GM12892 (cell line): ENCODE measurements at places on chromosomes 2 and 18.

DNA sequence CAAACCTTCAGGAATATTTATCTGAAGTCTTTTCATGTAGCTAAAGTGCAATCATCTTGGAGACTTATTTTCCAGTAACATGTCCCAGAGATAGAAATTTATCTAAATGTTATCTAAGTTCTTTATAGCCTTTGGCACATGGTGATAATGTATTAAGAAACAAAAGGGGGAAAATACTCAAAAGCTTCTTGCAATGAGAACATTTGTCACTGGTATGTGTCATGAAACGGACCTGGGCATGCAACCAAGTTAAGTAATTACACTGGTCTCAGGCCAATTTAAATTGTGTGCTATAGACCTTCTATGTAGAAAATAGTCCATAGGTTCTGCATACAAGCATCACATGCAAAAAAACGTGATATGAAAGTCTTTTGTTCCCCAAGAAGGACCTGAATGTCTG lies 136.2 kb downstream of the SLC8A1 start:
- no peak for DNase-seq

DNA sequence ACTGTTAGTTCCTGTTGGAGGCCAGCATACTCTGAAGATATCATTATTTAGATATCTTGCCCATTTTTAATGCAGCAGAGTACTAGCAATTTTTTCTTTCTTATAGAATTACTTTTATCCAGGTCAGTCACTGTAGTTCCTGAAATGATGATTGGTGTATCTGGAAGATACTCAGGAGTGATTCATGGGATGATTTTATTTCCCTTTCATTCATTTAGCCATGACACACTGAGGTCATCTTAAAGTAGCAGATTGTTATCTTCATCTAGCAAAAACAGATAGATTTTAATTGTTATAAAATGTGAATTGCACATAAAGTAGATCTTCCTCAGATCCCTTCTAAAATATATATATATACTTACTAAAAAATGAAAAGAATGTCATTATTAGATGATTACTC lies 109.1 kb downstream of the PIK3C3 start:
- no peak for DNase-seq

- no peak for DNase-seq
Measured at GRCh38 chr2:219230059-219230540, 494 bp downstream of the ANKZF1 start.

- no peak for DNase-seq
Measured at GRCh38 chr2:236366397-236366796, 102.2 kb upstream of the ASB18 start.

DNA sequence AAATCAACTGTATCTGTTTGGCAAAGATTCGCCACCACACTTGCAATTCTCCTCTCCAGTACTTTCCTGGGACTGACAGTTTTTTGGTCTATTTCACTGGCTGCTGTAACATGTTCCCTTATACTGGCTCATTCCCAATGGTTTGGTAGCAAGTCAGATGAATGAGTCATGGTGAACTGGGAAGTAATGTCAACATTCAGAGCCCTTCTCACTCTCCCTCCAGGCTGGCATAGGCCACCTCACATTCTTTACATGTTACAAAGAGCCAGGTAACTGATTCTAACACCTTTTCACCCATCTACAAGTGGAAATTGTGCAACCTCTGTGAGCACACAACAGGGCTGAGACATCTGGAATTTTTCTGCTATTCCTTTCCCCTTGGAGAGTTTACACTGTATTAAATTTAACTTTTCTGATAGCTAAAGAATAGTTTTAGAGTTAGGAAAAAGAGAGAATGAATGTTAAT lies 111.3 kb upstream of the TLK1 start:
- DNase-seq: no peak

DNA sequence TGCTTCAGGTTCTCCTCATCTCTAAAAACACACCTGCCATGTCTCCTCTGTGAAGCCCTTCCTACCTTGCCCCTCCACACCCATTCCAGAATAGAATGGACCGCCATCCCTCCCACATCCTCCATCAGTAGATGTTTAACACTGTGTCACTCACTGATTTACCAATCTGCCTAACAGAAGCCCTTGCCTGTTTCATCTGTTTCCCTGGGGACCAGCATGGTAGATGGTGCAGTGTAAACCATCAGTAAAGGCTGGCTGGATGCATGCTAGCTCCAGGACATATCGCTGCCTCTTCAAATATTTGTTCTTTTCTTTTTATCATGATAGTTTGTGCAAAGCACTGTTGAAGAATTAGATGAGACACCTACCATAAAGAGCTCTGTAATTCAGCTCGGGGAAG lies 271.4 kb downstream of the PIEZO2 start:
- no peak for DNase-seq

DNA sequence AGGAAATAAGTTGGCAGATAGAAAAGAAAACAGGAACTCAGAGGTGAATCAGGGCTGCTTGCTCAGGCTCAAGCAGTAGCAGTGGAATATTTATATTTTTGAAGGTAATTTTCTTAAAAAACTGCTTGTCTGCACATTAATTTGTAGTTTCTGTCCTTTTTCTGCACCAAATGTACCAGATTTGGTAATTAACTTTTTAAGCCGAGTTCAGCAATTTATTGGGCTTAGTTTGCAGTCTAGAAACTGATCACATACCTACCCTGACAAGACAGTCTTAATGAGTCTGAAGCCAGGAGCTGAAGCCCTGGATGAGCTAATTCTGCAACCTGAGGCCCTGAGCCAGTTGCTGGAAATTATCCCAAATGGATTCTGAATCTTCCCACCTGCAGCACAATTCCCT lies 647.0 kb downstream of the TDRD15 start:
- DNase-seq: no peak

GRCh38 chr2:46610021-46610420 lies 130.7 kb downstream of the TMEM247 start:
- DNase-seq: no peak

DNA sequence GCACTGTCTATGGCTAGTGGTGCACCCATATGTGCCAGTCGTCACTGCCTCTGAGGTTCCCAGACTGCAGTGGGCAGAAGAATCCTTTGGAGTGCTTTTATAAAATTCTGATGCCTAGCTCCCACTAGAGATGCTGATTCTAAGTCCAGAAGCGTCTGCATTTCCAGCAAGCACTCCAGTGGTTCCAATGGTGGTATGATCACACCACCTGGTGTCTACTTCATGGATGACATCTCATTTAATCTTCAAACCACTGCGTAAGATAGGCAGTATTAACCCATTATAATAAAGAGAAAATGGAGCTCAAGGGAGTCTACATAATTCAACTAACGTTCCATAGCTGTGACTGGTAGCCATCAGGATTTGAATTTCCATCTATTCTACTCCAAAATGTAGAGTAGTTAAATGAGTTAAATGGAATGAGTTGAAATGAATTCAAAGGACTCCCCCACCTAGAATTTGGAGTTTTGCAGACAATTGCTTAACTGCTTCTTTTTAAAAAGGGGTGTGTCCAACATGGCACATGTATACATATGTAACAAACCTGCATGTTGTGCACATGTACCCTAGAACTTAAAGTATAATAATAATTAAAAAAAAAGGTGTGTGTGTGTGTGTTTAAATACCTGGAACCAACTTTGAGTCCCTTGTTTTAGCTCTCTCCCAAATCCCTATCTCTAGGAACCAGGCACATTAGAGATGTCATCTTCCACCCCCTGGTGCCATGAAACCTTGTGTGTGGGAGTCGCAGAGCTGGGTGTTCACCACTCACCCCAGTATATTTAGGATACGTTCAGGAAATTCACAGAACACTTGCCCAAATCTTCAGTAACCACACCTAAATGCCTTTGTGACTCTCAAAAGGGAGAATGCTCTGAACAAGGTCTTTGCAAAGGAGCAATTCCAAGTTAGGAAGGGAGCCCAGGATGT lies 14.1 kb downstream of the LAMA3 start:
- no peak for DNase-seq

DNA sequence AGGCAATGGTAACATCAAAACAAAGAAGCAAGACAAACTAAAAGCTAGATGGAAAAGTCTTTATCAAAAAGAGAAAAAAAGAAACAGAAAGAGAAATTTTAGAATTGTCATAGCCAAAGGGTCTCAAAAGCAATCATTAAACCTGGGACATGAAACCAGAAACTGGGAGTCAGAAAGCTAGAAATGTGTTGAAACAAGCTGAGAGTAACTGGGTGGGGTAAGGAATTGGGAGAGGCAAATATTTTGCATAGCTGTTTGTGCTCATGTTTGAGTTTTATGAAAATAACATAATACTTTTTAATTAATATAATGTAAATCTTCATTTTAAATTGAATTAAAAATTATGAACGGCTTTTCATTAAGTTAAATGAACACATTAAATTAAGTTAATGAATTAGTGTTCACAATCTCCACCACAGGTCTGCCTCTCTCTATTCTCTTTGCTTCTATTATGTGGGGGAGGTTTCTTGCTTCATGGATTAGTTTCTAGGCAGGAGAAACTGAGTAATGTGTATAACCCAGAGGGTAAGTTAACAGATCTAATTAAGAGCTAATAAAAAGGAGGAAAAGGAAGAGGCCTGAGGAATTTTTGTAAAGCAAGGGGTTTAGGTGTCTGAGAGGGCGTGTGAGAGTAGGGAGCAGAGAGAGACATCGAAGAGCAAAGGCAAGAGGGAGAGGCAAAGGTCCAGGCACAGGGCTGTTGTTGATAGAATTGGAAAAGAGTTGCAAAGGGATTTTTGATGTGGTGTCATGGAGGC lies 20.0 kb upstream of the SERPINB2 start:
- no peak for DNase-seq

GRCh38 chr18:52409727-52410126 lies 69.7 kb downstream of the DCC start:
- DNase-seq: no peak

DNA sequence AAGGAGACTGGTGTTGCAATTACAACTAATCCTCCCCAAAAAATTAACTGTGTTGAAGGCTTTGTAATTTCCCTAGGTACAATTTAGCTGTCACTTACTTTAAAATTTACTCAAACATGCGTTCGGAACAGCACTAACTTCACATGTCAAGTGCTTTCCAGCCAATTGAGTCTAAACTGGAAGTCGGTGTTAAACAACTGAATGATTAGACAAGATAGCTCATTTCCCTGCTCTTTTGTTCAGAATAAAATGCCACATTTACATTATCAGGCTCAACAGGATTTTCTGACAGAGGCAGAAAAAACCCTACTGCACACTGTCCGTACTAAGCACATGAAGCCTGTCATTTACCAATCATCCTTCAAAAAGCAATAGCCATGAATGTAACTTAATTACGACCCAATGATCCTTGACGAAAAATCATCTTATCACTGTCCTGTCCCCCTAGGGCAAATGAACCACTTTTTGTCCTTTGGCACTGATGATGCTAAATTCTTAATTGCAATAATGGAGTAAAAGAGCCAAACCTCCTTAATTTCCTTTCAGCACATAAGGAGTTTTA lies 56.0 kb downstream of the LRPPRC start:
- DNase-seq: no peak

DNA sequence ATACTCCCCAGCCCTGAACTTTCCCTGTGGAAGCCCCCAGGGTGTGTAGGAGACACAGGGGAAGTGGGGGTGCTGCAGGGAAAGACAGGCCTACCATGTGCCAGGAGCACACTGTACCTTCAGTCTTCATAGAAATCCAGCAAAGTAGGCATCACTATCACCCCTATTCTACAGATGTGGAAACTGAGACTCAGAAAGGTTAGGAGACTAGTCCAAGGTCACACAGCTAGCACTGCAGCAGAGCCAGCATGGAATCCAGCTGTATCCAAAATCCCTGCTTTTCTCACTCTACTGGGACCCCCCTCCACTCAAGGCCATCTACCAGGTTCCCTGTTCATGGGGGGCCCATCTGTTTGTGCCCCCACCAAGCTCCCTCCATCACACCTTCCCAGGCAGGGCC lies 6.8 kb downstream of the DNPEP start:
- no peak for DNase-seq

GRCh38 chr2:86087936-86088850 lies 17.5 kb downstream of the POLR1A start:
- no peak for DNase-seq

GRCh38 chr2:74831693-74832530 lies 2.0 kb upstream of the HK2 start:
- no peak for DNase-seq

- no peak for DNase-seq
Measured at GRCh38 chr2:30315391-30316063, 84.2 kb downstream of the LBH start.

DNA sequence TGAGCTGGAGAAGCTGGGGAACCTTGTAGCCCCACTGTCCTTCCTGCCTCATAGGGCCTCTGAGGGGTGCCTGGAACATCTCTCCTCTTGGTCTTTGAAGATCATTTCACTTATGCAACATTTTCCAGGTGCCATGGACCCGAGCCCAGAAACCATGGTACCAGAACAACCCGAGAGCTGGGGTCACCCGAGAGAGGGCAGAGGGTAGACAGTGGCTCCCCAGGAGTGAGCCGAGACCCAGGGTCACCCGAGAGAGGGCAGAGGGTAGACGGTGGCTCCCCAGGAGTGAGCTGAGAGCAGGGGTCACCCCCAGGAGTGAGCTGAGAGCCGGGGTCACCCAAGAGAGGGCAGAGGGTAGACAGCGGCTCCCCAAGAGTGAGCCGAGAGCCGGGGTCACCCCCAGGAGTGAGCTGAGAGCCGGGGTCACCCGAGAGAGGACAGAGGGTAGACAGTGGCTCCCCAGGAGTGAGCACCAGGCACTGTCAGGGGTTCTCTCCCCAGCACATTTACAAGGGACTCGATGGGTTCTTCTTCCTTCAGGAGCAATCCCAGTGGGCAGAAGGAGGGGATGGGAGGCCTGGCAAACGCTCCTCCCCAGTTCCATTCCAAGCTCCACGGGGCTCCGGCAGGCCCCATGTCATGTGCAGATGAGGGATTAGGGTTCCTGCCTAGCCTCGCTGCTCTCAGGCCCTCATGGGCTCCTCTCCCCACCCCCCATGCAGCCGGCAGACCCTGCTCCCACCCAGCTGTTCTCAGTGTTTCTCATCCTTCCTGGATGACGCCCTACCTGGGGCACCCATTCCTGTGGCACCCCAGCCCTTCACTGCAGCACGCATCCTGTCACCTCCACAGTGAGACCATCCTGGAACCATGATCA lies 163.5 kb downstream of the RTP5 start:
- no peak for DNase-seq

- no peak for DNase-seq
Measured at GRCh38 chr2:20516646-20517341, 69.9 kb downstream of the RHOB start.

GRCh38 chr2:144227427-144228105 lies 292.4 kb downstream of the ZEB2 start:
- DNase-seq: no peak
